ENCODE measurements at places on chromosomes 12 and 14.

DNA sequence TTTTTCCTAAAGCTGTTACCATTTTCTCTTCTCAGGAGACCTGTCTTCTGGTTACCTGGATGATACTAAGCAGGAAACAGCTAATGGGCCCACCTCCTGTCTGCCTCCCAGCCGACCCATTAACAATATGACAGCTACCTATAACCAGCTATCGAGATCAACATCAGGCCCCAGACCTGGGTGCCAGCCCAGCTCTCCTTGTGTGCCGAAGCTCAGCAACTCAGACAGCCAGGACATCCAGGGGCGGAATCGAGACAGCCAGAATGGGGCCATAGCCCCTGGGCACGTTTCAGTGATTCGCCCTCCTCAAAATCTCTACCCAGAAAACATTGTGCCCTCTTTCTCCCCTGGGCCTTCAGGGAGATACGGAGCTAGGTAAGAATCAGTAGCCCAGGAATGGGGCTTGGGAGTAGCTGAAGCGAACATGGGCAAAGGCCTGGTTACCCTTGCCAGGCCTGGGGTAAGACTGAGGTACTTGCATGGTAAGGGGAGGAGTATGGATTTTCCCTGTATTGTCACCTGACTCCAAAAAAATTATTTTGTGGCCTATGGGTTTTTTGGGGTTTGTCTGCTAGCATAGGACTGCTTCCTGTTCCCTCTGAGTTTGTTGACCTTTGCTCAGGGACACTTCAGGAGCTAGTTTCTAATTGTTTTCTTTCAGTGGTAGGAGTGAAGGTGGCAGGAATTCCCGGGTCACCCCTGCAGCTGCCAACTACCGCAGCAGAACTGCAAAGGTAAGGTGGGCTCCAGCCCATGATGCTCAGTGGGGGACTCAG lies 26.6 kb downstream of the TRAFD1 start:
- no peak for DNase-seq

- DNase-seq: no peak
These were observed 59.6 kb downstream of the PRKCH start for GRCh38 chr14:61380984-61381383.

- DNase-seq: no peak
These were observed 116.8 kb upstream of the SLC38A4 start for GRCh38 chr12:46942579-46942978.

GRCh38 chr14:59507063-59507751 lies 22.9 kb downstream of the JKAMP start:
- no peak for DNase-seq

GRCh38 chr14:75268633-75269550 lies 9.7 kb upstream of the FOS start:
- DNase-seq: no peak

GRCh38 chr12:3628629-3629028 lies 124.3 kb downstream of the CRACR2A start:
- DNase-seq: no peak

DNA sequence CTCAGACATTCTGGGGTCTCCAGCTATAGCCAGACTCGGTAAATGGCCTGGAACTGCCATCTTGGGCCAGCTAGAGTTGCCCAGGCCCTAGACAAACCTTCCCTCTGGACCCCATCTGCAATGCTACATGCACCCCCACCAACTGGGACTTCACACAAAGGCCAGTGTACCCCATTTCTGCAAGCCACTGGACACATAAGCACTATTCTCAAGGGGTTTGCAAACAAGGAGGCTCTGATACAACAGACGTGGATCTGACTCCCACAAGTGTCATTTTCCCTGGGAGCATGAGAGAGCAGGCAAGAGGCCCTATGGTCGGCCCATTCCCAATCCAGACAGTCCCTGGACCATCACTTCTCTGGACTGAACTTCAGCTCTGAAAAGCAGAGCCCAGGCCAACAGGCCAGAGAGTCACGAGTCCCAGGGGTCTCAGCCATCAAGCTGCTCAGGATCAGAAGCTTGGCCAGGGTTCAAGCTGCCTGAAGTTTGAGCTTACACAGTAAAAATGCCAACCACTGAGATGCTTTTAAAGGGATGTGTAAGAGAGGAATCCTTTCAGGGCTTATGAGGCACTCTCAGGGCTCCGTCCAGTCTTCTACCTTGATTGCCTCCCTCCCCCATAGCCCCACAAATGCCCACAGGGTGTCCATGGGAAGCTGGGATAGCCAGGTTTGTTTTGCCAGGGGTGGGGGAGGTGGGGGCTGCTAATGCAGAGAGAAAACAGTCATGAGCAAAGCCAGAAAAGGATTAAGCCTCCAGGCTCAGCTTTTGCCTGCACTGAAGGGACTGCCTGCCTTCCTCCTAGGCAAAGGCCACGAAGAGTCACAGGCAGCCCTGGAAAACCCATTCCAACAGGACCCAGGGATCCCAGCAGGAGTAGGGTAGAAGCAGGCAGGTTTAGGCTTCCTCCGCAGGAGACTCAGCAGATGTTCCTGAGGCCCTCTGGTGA lies 31.7 kb upstream of the PNMA1 start:
- no peak for DNase-seq

- DNase-seq: no peak
These were observed 61.7 kb upstream of the SLC6A15 start for GRCh38 chr12:84974155-84974815.

- no peak for DNase-seq
These were observed 255.6 kb downstream of the ATP23 start for GRCh38 chr12:58196971-58197370.

- no peak for DNase-seq
These were observed 3.5 kb upstream of the ASPG start for GRCh38 chr14:104081951-104082464.

- no peak for DNase-seq
These were observed 20.4 kb downstream of the GALNT9 start for GRCh38 chr12:132308853-132309595.

- DNase-seq: no peak
These were observed 121.8 kb upstream of the NTF3 start for GRCh38 chr12:5310151-5310550.

DNA sequence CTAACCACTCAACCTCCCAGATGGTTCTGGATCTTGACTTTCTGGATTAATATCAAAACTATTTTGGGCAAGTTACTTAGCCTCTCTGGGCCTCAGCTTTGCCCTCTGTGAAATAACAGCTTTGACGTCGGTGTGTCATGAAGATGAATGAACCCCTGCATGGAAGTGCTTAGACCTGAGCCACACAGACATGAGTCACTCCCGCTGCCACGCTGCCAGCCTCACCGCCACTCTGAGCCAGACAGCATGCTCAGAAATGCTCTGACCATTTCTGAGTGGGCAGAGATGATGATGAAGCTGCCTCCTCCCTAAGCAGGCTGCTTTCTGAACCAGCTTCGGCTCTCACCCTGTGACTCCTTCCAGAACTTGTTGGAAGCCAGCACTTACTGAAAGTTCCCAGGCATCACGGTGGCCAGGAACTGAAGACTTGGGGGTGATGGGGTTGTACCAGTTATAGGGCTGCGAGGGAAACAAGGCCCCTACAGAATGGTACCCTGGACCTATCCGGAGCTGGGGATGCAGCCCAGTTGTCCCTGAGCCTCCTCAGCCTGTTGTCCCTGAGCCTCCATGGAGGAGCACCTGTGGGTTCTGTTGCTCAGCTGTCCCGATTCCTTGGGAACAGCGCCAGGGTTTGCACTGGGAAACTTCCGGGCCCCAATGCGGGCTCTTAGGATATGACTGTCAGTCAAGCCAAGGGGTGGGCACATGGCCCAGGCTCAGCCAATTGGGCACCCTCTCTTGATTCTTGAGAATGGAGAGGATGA lies 2.0 kb upstream of the CCDC197 start:
- DNase-seq: no peak

GRCh38 chr14:96564389-96564788 lies 62.2 kb downstream of the PAPOLA start:
- DNase-seq: no peak

DNA sequence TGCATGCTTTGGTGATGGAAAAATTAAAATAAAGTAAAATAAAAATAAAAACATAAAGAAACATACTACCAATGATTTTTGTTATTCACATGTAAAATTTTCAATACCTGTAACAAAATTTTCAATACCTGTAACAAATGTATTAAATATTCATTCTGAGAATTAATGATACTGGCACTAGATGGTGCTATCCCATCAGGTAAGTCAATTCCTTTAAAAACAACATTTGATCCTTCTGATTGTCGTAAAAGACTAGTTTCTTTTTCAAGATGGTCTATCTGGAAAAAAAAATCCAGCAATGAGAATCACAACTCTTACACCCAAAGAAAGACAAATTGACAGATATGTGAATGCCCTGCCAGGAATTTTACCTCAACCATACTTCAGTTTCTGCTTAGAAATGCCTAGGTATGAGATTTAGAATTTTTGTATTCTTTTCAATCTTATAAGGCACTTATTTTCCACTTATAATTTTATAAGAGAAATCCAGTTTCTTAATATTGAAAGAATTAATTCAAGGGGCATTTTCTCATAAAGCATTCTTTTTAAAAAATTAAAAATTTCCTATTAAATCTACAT lies 30.7 kb downstream of the CEP290 start:
- DNase-seq: no peak

DNA sequence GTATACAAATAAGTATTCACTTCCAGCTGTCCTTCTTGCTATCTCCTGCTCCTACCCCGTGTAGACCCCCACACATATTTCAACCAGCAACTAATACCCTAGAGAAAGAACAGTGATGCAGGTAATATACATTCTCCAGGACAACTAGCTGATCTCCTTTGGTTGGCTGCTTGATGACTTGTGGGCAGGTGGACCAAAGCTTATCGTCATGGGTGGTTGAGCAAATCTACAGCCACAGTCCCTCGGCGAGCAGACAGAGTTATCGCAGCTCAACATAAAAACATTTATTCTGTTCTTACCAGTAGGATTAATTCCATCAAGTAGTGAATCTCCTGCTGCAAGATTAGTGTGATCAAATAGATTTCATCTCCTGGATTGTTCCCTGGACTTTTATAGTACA lies 314.3 kb downstream of the TMEM132D start:
- DNase-seq: no peak

DNA sequence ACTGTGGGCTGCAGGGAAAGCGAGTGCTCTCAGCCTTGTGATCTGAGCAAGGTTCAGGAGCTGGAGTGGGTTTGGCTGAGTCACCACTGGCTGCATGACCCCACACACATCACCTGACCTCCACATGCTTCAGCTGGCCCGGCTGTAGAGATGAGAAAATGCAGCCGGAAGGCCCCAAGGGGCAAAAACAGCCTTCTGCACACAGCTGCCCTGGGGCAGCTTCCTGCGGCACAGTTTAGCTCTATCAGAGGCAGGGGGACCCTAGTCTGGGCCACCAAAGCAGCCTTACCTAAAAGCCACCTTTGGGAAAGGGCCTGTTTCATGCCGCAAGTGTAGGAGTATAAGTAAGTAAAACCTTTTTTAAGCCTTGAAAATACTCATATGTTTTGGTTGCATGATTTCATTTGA lies 123.3 kb downstream of the SSPN start:
- DNase-seq: no peak

GRCh38 chr12:14953752-14954151 lies 7.6 kb downstream of the ARHGDIB start:
- DNase-seq: no peak

- DNase-seq: no peak
These were observed 67.8 kb downstream of the VWF start for GRCh38 chr12:6056406-6057240.

- no peak for DNase-seq
These were observed 16.1 kb downstream of the PIGH start for GRCh38 chr14:67583711-67584644.

DNA sequence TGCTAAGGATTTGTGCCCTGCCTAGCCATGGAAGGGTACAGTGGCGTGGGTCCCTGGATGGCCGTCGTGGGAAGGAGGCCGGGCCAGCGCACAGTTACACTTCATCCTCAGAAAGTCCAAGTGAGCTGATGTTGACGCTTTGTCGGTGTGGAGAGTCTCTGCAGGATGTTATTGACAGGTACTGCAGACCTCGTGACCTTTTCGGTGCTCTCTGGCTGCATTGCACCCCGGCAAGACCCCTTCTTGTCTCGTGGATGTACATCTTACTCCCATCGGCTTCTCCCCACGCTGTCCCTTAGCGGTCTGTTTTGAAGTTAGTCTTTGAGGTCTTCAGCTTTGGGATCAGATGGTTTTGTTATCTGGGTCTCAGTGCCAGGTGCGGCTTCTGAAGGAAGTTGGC lies 78.4 kb downstream of the EP400 start:
- no peak for DNase-seq

GRCh38 chr12:130715998-130716968 lies at the start of gene RIMBP2:
Gene RIMBP2, minus strand, starts transcription at chr12:130716299. Its CDS starts 237,286 bp downstream, at chr12:130479013.
- no peak for DNase-seq

DNA sequence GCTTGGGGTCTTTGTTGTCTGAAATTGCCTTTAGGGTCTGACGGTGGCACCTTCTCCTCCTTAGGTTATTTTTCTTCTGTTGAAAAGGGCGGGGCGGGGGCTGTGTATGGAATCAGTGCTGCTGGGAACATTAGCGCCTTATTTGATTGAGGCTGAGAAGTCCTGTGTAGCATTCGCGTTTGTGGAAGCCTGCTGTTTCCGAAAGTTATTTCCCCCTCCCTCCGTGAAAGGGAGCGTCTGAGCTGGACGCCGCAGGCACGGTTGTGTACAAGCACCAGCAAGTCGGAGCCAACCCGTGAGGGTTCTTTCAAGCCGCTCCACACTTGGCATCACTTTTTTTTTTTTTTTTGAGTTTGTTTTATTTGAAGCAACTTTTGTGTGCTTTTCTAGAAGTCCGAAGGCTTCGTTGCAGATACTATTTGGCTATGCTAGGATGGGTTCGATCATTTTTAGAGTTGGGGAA lies 1.1 kb downstream of the SYNE2 start:
- DNase-seq: peak; percentile 11

DNA sequence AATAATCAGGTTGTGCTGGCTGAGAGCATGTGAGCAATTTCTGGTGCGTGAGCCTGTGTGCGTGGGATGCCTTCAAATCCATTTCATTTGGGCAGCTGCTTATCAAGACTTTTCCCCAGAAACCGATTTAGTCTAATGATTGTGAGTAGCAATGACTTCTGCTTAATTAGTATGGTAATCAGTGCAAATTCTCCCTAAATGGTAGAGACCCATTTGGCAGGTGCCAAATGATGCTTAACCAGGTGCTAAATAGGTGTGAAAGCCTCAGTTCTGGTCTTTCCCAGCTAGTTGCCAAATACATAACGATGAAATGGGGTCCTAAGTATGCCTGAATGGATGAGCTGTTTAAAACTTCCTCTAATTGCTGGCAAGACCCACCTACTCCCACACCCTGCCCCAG lies 248.4 kb upstream of the CCDC196 start:
- no peak for DNase-seq

GRCh38 chr12:98002887-98003493 lies 512.4 kb upstream of the TMPO start:
- DNase-seq: no peak

DNA sequence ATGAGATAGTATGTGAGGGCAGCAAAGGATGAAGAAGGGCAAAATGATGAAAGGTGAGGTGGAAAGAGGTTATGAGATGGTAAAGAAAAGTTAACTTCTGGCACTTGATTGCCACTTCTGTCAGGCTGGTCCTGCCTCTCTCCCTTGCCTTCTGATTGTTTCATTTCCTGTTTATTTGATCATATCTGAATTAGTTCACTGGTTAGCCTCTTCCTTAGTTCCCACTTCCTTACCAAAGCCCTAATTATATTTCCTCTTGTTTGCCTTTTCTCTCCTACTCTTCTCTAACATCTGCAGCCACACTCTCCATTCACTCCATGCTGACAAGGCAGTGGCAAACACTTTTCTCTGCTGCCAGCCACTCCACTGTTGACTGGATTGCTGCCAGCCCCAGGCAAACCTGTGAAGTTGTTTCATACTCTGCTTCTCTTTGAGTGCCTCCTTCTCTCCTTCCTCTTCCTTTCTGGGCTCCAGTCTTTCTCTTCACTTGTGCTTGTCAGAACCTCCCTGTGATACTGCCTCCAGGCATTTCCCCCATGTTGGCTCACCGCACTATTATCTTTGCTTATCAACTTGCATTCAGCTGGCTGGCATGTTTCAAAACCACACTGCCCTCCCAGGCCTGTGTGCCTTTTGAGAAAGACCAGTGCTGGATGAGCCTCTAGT lies 8.1 kb downstream of the PNP start:
- DNase-seq: no peak
